ENCODE measurements at places on chromosomes 1 and 21.

DNA sequence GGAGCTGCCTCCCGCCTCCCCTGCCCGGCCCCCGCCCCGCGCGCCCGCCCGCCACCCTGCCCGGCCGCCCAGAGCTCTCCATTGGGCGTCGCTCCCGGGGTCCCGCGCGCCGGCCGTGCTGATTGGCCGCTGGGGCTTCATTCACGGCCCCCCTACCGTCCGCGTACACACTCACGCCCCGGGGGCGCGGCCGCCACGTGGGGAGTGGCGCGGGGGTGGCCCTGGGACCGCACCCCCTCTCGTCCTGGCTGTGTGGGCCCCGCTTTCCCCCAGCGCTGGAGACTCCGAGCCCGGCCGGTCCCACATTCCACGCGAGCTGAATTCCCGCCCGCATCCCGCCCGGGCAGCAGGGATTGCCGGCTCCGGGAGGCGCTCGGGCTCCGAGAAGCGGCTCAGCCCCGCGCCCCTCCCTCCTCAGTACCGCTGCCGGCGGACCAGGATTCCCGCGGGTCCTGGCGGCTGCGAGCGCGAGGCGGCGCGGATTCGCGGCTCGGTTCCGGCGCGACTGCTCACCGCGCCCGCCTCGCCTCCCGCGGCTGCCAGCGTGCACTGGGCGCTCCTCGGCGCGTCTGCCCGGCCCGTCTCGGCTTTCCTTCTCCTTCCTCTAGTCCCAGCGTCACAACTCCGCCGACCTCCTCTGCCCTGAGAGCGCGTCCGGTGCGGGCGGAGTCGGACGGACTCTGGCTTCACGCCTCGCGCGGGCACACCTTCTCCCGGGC lies 450 bp upstream of the POU3F1 start:
- peak; percentile 60 for DNase-seq

- no peak for DNase-seq
Measured at GRCh38 chr21:29277442-29277841, 21.3 kb upstream of the BACH1 start.

- peak; percentile 94 for DNase-seq
Measured at GRCh38 chr1:198880818-198881597, 242.2 kb downstream of the PTPRC start.

GRCh38 chr1:85617633-85618100 lies 37.1 kb downstream of the CCN1 start:
- no peak for DNase-seq

- no peak for DNase-seq
Measured at GRCh38 chr1:218867066-218867465, 306.6 kb upstream of the LYPLAL1 start.

GRCh38 chr1:53511933-53512806 lies 53.0 kb downstream of the DMRTB1 start:
- peak; percentile 52 for DNase-seq

- DNase-seq: no peak
Measured at GRCh38 chr1:14426854-14427253, 171.6 kb upstream of the KAZN start.

GRCh38 chr21:29078869-29079767 lies 5.7 kb upstream of the CCT8 start:
- DNase-seq: no peak

- no peak for DNase-seq
Measured at GRCh38 chr1:117710710-117711109, 104.9 kb downstream of the TENT5C start.

DNA sequence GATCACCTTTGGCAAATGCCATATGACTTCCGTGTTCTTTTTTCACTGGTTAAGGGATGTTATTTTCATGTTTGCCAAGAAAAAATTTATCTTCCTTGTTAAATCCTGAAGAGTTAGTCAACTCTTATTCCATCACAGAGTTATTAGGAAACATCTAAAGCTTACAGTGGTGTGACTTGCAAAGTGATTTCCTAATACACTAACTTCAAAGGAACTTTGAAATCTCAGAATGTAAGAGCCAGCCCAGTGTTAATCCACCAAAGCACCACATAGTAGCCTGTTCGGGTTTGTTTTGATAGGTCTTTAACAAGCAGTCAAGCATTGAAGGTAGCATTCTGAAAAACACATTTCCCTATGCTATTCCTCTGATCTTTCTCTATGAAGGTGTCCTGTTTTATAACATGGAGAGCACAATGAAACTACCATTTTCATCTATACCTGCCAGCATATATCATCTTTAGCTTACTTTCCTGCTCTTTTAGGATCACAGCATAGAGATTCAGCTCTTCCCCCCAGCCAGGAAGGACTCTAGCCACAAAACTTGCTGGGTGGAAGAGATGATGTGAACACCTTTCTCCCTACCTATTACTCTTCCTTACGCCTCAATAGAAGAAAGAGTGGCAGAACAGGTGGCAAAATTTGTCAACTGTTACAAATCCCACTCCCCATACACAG lies 82.4 kb upstream of the MAGI3 start:
- DNase-seq: peak; percentile 93

DNA sequence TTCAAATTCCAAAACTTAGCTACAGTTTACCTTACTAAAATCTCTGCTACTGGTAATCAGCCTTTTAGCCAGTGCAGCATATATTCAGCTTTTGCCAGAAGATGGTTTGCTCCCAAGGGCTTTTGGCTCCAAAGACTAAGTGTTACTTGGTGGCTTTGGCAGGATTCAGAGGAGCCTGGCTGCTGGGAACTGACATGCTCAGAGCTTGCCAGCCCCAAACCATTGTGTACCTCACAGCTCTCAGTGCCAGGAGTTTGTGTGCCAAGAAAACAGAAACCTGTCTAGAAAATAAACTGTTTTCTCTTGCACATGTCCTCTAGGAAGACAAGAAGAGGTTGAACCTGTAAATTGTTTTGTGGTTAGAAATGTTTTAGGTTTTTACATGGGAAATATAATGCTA lies 315.9 kb downstream of the ST6GALNAC3 start:
- no peak for DNase-seq

GRCh38 chr1:2584686-2585317 lies 1.8 kb upstream of the PRXL2B start:
- no peak for DNase-seq

GRCh38 chr1:79052829-79053449 lies 46.4 kb upstream of the ADGRL4 start:
- DNase-seq: no peak

DNA sequence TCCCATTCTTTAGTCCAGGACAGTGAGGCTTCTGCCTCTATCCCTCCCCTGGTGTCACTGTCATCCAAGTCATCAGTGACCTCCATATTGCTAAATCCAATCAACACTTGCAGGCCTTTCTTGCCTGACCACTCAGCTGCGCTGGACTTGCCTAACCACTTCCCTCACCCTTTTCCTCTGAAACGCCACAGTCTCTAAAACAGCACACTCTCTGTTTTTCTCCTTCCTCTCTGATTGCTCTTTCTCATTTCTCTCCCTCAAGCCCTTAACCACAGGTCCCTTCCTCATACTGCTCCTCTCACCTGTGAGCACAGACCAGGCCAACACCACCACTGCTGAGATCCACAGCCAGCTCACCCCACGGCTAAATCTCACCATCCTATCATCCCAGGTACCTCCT lies 17.5 kb downstream of the TAL1 start:
- DNase-seq: no peak

GRCh38 chr1:5273280-5274003 lies 619.0 kb downstream of the AJAP1 start:
- no peak for DNase-seq

DNA sequence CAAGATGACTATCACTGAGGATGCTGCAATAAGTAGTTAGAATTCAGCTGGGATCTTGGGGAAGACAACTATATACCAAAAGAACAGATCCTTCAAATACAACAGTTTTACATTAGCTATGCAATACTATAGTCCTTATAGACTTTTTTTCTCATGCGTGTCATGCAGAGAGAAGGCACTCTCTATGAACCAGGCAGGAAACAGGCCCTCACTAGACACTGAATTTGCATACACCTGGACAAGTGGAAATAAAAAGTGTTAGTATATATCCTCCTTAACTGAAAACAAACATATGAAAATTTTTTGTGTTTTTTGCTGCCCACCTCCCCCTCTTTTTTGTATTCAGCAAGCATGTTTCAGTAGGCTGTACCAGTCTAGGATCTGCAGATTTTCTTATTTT lies 29.9 kb downstream of the TMCO1 start:
- DNase-seq: no peak

DNA sequence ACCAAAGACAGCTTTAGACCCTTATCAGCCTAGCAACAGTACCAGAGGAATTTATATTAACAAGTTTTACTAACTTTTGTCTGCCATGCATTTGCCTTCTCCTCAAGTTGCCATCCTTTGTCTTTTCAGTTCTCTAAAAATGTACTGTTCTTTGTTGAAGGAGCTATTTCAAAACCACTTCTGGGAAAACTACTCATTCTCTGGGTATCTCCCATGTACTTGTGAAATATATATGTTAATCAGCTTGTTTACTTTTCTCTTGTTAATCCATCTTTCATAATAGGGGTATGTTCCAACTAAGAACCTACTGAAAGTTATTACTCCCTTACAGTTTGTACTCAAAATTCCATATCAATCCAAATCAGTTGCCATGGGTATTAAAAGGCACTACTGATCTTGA lies 16.3 kb downstream of the DPYD start:
- peak; percentile 90 for DNase-seq

GRCh38 chr1:234530672-234531071 lies 51.7 kb upstream of the TARBP1 start:
- no peak for DNase-seq

- no peak for DNase-seq
Measured at GRCh38 chr1:183736343-183736742, 68.6 kb upstream of the RGL1 start.

DNA sequence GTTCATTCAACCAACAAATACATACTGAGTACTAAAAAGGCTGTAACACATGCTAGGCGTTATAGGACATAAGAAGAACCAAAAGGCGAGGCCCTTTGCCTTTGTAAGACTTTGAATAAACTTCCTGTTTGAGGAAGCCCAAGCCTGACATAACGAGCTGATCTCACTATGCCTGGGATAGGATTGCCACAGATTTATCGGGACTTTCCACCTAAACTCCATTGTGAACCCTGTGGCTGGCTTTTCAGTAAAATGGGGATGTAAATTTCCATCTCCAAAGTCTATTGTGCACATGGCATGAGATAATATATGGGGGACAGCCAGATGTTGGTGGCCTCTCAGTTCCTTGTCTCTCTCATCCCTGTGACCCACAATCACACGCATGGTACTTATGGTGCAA lies 41.9 kb downstream of the LMO4 start:
- peak; percentile 7 for DNase-seq
